ENCODE measurements at places on chromosomes 3 and 15.
A peak's percentile ranks its signal among the peaks of the same experiment; 100 is the strongest.

DNA sequence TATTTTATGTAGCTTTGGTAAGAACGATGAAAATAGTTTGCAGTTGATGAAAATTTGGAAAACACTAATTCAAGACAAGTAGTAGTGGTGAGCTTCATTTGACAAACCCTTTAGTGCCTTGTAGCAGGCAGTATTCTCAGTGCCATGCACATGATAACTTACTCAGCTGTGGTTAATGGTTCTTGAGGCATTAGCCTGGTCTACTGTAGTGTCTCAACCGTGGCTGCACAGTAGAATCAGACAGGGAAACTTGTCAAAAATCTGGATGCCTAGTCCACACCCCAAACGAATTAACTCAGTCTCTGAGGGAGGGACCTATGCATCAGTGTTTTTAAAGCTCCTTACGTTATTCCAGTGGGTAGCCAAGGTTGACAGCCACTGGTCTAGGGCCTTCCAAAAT, 45.4 kb downstream of the PSMD6 start:
- DNase-seq: no peak

DNA sequence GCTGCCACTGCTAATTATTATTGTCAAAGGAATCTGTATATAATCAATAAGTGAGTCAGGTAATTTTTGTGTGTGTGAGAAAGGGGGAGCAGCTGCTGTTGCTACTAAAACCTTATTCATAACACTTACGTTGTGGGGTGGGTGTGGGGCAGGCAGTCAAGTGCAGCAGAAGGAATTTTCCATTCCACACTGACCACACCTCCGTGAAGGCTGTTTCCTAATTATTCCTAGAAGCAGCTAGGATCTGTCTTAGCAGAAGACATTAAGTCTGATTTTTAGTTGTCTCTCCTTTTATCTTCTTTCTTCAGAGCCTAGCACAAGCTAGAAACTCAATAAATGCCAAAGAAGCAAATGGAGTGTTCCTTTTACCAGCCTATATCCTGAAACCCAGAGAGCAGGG, 4.0 kb upstream of the U2SURP start:
- DNase-seq: no peak

DNA sequence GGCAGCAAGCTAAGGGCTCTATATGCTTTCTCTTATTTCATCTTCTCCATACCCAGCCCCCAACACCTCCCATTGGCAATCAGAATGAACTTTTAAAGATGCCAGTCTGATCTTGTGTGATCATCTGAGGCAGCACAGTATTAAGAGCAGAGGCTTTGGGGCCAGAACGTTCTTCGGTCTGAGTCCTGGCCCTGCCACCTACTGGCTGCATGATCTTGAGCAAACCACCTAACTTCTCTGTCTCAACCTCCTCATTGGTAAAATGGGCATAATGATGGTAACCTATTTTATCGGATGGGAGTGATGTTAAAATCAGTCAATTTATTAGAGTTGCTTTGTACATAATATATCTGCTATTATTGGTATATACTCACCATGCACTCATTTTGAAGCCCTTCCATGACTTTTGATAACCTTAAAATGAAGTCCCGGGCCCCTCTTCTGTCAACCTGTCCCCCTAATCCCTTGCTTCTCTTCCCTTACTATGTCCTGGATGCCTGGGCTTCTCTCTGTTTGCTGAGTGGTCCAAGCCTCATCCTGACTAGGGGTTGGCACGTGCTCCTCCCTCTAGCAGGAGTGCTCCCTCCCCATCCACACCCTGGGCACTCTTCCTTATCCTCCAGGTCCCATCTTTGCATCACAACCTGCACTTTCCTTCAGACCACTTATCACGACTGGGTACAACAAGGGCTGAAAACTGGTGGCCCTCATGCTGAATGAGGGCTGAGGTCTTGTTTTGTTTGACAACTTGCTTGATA, 6.3 kb downstream of the EFCAB12 start:
- no peak for DNase-seq

GRCh38 chr3:46892285-46893145, 15.0 kb downstream of the PTH1R start:
- DNase-seq: peak; percentile 38

DNA sequence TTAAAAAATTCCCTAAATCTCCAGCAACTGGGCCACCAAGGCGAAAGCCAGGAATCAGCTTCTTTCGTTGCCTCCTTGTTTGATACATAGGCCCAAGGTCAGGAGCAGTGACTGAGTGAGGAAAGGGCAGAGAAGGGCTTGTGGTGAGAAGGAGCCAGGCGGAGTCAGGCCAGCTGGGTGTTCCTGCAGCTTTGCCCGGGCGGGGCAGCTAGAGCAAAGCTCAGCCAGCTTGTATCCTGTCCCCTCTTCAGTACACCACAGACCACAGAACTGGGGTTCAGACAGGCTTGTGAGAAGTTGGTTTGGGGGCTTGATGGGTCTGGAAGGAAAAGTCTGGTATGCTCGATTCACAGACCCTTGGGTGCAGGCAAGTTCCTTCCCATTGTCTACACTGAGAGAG, 52.6 kb downstream of the CCK start:
- DNase-seq: no peak

- DNase-seq: no peak
Measured at GRCh38 chr15:94231723-94232468, 535 bp downstream of the MCTP2 start.

DNA sequence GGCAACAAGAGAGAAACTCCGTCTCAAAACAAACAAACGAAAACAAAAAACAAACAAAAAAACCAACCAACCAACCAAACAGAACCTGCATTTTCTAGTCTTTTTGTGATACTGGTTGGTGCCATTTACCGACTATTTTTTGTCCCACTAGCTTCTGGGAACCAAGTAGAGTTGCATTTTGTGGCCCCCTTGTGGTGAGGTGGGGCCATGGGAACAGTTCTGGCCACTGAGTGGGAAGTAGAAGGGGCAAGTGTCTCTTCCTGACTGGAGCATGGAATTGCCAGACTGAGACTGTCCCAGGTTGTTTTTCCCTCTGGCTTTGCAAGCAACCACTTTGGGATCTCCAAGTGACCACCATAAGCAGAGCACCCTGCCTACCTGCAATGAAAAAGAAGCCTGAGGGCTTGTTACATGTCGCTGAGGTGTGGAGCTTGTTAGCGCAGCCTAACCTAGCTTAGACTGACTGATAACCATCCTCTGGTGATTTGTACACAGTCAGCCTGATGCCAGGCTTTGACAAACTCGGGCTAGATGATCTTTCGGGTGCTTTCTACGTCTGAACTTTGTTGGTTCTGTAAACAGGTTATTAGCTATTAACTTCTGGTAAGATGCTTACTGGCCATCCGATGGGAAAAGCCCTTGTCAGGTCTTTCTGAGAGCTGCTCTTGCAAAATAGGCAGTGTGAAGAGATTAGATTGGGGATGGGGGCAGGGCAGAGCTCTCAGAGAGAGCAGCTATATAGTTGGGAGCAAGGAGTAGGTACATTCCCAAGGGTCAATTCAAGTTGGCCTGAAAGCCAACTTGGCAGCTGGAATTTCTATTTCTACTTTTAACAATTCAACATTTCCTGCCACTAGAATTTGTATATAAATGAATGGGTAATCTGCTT, 172.2 kb downstream of the SSR3 start:
- DNase-seq: no peak

- no peak for DNase-seq
Measured at GRCh38 chr3:7508821-7509220, 647.9 kb downstream of the GRM7 start.

DNA sequence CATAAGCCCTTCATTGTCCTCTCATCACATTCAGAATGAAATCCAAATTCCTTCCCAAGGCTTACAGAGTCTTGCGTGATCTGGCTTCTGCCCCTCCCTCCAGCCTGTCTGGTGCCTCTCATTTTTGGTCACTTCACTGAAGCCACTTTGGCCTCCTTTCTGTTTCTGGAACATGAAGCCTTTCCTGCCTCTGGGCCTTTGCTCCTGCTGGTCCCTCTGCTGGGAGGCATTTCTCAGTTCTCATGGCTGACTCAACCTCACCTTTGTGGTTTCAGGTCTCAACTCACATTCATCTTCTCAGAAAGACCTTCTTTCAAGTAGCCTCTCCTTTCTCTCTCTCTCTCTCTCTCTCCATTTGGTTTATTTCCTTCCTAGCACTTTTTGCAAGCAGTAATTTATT, 43.9 kb upstream of the BHLHE40 start:
- no peak for DNase-seq

- DNase-seq: no peak
Measured at GRCh38 chr15:63374686-63375520, 6.7 kb downstream of the CA12 start.

GRCh38 chr3:6216135-6217026, 644.5 kb upstream of the GRM7 start:
- no peak for DNase-seq

DNA sequence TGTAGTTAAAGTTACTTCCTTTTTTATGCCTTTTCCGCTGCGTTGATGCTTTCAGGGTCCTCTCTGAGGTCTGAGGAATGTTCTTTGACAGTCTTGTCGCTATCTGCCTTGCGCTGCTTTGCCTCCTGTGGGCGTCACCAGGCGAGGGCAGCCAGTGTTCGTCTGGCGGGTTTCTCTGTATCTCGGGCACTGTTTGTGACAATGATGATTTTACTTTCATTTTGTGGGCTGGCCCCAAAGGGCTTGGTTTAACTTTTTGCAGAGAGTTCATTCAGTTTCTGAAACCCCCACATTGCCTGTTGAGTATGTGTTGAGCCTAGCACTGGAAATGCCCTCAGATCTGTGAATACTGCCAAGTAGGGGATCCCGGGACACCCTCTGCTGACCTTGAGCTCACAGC, 24.6 kb upstream of the SACM1L start:
- DNase-seq: no peak

DNA sequence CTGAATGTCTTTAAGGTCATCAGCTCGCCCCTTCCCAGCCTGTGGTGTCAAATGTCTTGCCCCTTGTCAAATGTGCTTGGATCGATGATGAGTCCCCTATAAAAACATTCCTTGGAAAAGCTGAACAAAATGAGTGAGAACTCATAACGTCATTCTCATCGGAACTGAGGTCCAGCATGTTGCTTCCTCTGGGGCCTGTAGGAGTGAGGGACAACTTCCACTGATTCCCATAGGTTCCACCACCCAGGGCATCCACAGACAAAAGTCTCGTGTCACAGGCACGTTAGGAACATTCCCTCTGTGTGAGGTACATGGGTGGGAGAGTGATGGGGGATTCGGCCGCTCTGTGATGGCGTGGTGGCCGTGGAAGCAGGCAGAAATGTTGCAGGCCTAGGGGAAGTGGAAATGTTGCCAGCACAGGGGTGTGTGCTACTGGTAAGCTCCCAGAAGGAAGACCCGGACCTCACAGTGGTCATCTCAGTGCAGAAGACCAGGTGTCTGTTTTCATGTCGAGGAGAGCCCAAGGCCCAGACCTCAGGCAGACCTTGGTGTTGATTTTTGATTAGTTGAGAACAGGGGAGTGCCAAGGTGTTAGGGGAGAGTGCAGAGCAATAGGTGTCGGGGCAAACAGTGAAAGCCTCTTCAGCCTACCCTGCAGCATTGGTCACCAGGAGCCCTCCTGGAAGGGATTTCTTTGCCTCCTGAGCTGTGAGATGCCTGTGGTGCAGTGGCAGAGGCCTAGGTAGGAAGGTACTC, 96.8 kb downstream of the SNRPN start:
- no peak for DNase-seq

Measured in GM04504 (cell line).